ENCODE measurements at places on chromosomes 7 and 10.
A peak's percentile ranks its signal among the peaks of the same experiment; 100 is the strongest.

GRCh38 chr10:61937631-61938351 is 36.3 kb downstream of the ARID5B start:
- DNase-seq: peak; percentile 59

GRCh38 chr7:43870316-43870715 is 999 bp upstream of the MRPS24 start:
- DNase-seq: no peak

DNA sequence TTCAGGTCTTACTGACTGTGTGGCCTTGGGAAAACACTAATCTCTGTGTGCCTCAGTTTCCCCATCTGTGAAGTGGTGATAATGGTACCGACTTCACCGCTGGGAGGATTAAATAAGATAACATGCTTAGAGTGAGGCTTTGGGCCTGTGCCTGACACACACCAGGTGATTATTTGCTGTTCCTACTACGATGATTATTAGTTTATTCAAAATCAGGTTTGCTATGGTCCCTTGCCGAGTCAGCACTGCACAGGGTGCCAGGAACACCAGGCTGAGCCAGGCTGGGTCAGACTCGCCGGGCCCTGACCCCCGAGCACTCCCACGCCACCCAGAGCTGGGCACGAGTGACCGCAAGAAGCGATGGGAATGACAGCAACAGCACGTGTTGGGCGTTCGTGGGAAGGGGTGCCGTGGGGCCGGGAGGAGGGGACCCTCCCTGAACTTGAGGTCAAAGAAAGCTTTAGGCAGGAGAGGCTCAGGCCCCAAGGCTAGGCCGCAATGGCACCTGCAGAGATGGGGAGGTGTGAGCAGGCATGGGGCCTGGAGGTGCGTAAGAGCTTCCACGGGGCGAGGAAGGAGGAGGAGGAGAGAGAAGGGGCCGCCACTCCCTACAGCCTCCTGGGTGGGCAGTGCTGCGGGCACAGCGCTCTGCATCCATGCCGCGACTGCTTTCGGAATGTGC is 325.4 kb downstream of the DNAJB6 start:
- DNase-seq: no peak

- DNase-seq: peak; percentile 12
Measured at GRCh38 chr7:42869131-42870020, 42.5 kb downstream of the C7orf25 start.

GRCh38 chr7:45221896-45222604 is 64.5 kb downstream of the RAMP3 start:
- DNase-seq: no peak

GRCh38 chr10:132058111-132058745 is 7.5 kb upstream of the JAKMIP3 start:
- no peak for DNase-seq

GRCh38 chr10:52864201-52865106 is 91.9 kb upstream of the MBL2 start:
- peak; percentile 98 for DNase-seq

DNA sequence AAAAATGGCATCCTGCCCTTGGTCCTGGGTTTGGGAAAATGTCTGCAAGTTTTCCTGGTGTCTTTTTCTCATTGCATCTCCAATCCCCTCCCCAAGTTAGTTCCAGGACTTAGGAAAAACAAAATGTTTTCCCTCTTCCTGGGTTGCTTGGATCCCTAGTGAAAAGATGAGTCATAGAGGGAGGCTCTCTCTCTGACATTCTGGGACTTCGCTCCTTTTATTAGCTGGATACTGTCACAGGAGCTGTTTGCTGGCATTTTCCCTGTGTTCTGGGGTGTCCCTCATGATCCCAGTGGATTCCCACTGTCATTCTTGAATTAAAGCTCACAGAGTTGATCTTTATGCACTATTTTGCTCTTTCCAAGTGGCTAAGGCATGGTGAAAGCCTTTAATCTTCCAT is 316.4 kb upstream of the MBL2 start:
- DNase-seq: no peak

All from fibroblast of skin of scalp (primary cell).